ENCODE measurements at places on chromosomes 11 and 22. TPM values are rescaled to one million over a fixed set of nuclear protein-coding genes. Genes with fewer than 3 reads are reported as not detected.

CHRDL2 gene
- not detected for total RNA-seq

KRTAP5-2 gene
- not detected for total RNA-seq

SLC25A45 gene
- total RNA-seq: 1.1 TPM

C11orf91 gene
- not detected for total RNA-seq

GLB1L3 gene
- total RNA-seq: not detected

CLCF1 gene
- 11.2 TPM for total RNA-seq

LSP1 gene
- 1.9 TPM for total RNA-seq

DBX1 gene
- total RNA-seq: not detected

FJX1 gene
- total RNA-seq: 22.2 TPM

LDHA gene
- 785 TPM for total RNA-seq

SMTNL1 gene
- total RNA-seq: not detected

HEPHL1 gene
- total RNA-seq: not detected

F2 gene
- not detected for total RNA-seq

SOX10 gene
- not detected for total RNA-seq

KLHL22 gene
- 22.5 TPM for total RNA-seq

DUSP8 gene
- total RNA-seq: 0.58 TPM

WBP2NL gene
- 0.18 TPM for total RNA-seq

C22orf31 gene
- total RNA-seq: not detected
